ENCODE measurements at places on chromosomes 1 and 21.

GRCh38 chr1:234633246-234634003 lies 23.4 kb upstream of the IRF2BP2 start:
- DNase-seq = no peak

- DNase-seq = no peak
Measured at GRCh38 chr1:118828038-118828437, 160.1 kb downstream of the TBX15 start.

GRCh38 chr1:5554784-5555183 lies 437.4 kb downstream of the NPHP4 start:
- no peak for DNase-seq

DNA sequence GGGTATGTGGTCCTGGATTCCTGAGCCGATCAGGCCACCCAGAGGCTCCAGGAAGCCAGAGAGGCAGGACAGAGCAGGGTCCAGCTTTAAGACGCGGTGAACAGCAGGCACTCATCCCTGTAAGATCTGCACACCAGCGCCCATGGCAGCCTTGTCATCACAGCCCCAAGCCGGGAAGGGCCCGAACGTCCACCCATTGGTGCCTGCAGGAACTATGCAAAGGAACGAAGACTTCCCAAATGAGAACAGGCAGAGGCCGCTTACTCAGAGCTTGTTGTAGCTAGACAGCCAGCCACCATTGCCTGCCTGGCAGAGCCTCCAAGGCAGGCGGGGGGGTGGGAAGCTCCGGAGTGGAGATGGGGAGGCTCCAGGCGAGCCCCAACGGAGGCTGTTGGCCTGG lies 12.1 kb upstream of the ARHGEF16 start:
- DNase-seq = no peak

GRCh38 chr1:221945669-221946068 lies 203.8 kb upstream of the DUSP10 start:
- no peak for DNase-seq

- DNase-seq = no peak
Measured at GRCh38 chr1:65911679-65912078, 119.0 kb downstream of the PDE4B start.

DNA sequence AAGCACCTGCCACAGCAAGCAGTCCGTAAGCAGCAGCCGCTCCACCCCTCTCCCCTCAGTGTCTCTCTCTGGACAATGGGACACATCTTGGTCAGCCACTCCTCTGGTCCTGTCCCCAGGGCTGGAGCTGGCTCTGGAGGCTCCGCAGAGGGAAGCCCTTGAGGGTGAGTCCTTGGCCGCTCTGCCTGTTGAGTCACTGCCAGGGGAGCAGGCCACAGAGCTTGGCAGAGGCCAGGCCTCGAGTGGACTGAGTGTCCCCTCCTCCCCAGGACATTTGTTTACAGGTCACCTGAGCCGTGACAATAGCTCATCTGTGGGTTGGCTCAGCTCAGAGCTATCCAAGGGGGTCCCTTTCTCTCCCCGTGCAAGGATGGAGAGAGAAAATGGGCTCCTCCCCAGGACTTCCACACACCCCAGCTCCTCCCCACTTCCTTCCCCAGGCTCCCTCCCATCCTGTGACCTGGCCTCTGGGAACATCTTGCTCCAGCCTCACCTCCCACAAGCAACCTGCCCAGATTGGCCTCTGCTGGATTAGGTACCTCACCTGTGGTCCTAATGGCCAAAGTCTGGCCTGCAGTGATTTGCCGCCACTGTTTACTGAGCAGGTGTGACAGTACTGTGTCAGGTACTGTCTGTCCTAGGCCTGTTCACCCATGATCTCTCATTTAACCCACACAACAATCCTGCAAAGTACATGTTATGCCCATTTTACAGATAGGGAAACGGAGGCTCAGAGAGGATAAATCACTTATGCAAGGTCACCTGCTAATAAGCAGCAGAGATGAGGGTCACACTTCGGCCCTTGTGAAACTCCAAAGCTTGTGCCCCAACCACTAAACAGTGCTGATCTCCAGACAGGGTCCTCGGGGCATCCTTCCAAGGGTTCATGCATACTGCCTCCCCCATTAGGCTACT lies 4.8 kb downstream of the FAM131C start:
- no peak for DNase-seq

GRCh38 chr1:165325460-165326203 lies 30.9 kb downstream of the LMX1A start:
- no peak for DNase-seq

DNA sequence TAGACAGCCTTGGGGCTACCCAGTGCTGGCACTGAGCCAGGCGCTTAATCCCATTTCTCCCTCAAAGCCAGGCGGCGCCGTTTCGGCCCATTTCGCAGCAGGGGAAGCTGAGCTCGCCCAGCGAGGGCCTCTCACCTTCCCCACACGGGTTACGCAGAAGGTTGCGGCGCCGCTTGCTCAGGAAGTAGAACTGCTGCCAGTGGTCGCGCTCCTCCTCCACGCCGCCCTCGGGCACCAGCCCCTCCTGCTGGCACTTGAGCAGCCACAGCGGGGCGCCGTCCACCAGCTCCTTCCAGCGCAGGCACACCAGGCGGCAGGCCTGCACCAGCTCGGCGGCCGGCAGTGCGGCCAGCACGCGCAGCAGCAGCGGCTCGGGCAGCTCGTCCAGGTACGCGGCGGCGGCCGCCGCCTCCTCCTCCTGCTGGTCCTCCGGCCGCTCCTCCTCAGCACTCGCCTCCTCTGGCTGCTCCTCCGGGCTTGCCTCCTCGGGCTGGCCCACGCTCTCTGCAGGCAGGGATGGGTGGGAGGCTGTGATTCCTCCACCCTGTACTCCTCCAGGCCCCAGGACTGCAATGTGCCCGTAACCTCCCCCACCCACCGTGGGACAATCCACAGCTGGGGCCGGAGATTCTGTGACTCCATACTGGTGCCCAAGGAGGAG lies 3.8 kb downstream of the FBXO2 start:
- no peak for DNase-seq

DNA sequence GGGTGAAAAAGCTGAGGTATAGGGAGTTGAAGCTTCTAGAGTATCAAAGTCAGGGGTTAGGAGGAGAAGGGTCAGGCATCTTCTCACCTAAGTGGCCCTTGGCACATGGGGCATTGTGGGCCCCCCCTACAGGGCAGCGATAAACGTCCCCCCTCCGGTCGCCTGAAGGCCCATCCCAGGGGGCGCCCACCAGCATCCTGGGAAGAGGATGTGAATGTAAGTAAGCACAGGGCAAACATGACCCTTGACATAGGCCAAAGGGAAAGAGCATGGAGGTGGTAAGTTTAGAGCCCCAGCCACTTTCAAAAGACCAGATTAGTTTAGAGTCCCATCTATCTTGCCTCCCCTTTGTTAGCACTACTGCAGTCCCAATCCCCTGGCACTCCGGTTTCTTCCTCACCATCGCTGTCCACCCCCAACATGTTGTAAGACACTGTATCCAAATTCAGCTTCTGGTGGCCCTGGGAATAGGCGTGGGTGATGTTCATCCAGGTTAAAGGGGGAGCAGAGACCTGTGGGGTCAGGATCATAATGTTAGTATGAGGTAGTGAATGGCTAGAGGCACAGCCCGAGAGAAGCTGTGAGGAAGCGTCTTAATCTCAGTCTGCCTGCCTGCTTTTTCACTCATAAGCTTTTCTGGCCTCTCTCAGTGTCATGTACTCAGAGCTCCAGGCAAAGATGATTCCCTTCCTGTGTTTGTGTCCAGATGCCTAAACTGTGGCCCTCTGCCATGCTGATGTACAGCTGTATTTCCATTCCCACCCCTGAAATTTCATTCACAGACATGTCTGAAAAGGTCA lies 2.7 kb downstream of the ITGA10 start:
- no peak for DNase-seq

- no peak for DNase-seq
Measured at GRCh38 chr1:115669002-115669673, 27.4 kb downstream of the VANGL1 start.

- no peak for DNase-seq
Measured at GRCh38 chr1:206502403-206502802, 4.9 kb upstream of the RASSF5 start.

- no peak for DNase-seq
Measured at GRCh38 chr1:23554127-23554480, 5.2 kb downstream of the ID3 start.

- DNase-seq = no peak
Measured at GRCh38 chr21:35988416-35989137, 71.7 kb downstream of the SETD4 start.

- no peak for DNase-seq
Measured at GRCh38 chr1:3174487-3175247, 105.7 kb downstream of the PRDM16 start.

- no peak for DNase-seq
Measured at GRCh38 chr21:14602382-14602958, 56.4 kb upstream of the SAMSN1 start.

DNA sequence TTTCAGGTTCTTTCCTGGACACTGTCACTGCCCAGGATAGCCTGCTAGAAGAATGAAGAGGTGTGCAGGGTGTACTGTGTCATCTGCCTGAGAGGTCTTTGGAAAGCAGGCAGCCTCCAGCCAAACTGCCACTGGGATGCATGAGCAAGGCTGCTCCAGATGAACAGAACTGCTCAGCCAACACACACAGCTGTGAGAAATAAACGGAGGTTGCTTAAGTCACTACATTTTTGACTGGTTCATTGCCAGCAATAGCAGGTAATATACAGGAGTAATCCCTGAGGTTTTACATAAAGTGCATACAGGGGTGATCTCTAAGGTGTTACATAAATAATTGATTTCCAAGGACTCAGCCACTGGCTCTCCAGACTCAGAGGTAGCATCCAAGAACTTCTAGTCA lies 516.9 kb downstream of the BRINP3 start:
- no peak for DNase-seq

GRCh38 chr1:54439550-54440223 lies 33.5 kb upstream of the SSBP3 start:
- no peak for DNase-seq
